ENCODE measurements at places on chromosomes 2 and 18. TPM values are rescaled to one million over a fixed set of nuclear protein-coding genes. Genes with fewer than 3 reads are reported as not detected.
A peak's percentile ranks its signal among the peaks of the same experiment; 100 is the strongest.

- no peak for DNase-seq
Measured at GRCh38 chr2:191636586-191636985, 41.4 kb upstream of the NABP1 start.

DNA sequence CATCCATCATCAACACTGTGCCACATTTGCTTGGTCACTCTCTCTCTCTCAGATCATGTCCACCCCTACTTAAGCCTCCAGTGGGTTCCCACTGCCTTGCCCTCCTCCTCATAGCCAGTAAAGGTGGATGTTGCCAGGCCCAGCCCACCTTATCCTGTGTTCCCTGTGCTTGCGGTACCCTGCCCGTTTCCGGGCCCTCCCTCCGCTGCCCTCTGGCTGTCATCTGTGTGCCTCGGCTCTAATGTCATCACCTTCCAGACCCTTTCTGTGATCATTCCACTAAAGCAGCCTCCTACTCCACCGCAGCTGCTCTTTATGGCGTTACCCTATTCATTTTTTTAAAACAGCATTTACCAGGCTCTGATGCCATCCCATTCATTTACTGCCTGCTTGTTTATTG lies 305.7 kb upstream of the SKOR2 start:
- DNase-seq, result peak; percentile 67

The CAVIN2 gene
- total RNA-seq, result not detected

- no peak for DNase-seq
Measured at GRCh38 chr2:239121600-239122012, 273.7 kb downstream of the TWIST2 start.

GRCh38 chr2:68379184-68379708 lies 14.2 kb downstream of the PLEK start:
- no peak for DNase-seq

DNA sequence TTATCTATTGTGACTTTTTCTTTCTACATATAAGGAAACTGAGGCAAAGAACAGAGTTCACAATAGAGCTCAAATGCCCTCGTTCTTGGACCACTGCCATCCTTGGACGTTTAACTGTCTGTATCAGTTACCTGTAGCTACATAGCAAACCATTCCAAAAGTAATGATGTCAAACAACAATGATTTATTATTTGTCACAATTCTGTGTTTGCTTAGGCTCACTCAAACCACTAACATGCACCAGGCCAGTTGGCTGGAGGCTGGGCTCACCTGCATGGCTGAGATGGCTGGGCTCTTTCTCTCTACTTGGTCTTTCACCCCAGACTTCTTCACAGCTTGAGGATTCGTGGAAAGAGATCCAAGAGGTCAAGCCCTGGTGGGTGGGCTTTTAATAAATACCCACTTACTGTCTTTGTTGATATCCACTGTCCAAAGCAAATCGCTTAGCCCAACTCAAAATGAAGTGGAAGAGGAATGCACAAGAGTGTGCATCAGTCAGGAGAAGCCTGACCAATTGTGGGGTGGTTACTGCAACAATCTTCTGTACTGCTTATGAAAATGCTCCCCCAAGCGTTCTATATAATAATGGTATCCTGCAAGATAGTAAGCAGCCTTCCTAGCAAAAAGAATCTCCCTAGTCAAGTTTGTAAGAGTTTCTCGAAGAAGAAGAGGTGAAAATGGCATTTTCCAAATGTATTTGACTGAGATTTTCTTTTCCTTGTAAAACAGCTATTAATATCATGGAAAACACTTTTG lies 163.5 kb upstream of the NT5C1B start:
- DNase-seq, result no peak

The ATP6V1C2 gene
- 0.73 TPM for total RNA-seq

GRCh38 chr2:10091182-10091888 lies 11.1 kb upstream of the CYS1 start:
- no peak for DNase-seq

The TFCP2L1 gene
- total RNA-seq, result 4.3 TPM

GRCh38 chr2:151264157-151264825 lies 2.6 kb upstream of the RBM43 start:
- no peak for DNase-seq

- no peak for DNase-seq
Measured at GRCh38 chr2:208268156-208268952, 2.3 kb downstream of the PIKFYVE start.

DNA sequence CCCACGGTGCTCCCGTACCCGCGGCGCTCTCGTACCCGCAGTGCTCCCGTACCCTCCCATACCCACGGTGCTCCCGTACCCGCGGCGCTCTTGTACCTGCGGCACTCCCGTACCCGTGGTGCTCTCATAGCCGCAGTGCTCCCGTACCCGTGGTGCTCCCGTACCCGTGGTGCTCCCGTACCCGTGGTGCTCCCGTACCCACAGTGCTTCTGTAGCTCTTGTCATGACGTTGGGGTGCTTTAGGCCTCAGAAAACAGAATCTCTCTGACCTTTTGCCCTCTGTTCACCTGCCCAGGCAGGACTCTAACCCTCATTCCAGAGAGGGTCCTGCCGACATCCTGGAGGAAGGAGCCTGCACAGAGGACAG lies 35.3 kb downstream of the SLC66A2 start:
- no peak for DNase-seq

- no peak for DNase-seq
Measured at GRCh38 chr2:179536185-179536584, 271.6 kb upstream of the SESTD1 start.

The ALPI gene
- total RNA-seq, result not detected

DNA sequence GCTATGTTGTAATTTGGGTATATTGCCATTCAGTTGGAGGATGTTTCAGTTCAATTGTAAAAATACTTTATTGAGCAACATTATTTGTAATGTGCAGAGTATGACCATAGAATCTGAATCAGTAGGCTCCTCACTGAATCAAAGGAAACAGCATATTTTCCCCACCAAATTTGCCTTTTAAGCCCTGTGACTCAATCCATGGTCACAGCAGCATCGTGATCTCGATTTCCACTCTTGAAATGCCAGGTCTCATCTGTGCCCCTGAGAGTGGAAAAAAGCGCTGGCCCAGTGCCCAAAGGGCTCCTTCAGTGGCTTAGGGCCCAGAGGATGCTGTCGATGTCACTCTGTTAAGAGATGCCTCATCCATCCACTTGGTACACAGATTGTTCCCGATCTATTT lies 57.5 kb downstream of the FHOD3 start:
- no peak for DNase-seq

All from endodermal cell (in vitro differentiated cells).